Stimulated activated CD4-positive, alpha-beta T cell treated with anti-CD3 and anti-CD28 coated beads, TNF-alpha, amount 100 ng/mL, for 4 hours (primary cell): ENCODE measurements at places on chromosomes 6 and 20.

DNA sequence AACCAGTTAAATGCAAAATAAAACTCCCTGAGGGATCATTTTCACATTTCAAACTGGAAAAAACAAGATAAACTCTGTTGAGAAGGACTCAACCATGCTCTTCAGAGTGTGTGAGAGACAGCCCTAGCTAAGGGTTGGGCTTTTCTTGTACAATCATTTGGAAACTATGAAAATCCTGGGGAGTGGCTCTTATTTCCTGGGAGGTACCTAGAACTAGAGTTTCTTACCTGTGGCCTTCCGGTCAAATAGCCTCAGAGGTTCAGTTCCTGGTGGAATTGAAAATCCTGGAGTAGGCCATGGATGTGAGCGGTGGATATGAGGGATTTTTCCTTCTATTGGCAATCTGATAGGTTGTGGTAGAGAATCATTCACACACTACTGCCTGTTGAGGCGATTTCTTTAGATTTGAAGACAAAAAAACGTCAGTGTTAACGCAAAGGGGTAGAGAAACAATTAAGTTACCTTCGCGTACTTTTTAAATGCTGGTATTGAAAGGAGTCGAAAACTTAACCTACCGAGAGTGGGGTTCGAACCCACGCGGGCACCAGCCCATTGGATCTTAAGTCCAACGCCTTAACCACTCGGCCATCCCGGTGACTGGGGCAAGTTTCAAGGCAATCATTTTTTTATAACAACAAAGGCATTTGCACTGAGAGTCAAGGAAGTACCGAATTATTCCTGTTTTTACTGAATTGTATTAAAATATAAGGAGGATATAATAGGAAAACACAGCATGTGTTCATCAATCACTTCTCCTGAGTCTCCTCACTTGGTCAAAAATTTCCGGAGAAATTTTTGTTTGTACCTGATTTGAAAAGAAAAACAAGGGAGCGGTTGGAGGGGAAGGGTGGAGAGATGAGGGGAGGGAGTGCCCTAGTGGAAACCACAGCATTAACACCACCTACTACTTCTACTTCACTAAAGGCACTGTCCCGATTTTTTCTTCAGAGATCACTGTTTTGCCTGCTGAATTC is 191.3 kb downstream of the OR2B2 start:
- no peak for DNase-seq

DNA sequence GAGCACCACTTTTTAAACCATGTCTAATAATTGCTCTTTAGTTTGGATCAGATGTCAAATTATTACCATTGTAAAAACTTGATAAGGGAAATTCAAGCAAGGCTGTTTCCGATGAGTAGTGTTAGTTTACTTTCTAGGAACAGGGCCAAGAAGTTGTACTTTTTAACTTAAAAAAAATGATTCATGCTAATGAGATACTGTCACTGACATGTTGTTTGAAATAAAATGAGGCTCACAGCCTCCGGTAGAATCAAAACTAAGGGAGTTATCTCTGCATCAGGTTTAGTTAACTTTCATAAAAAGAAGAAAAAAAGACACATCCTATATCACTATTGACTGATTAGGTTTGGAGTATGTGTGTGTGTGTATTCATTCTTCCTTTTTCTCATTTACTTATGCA is 55.2 kb upstream of the SUPT3H start:
- DNase-seq, result no peak

DNA sequence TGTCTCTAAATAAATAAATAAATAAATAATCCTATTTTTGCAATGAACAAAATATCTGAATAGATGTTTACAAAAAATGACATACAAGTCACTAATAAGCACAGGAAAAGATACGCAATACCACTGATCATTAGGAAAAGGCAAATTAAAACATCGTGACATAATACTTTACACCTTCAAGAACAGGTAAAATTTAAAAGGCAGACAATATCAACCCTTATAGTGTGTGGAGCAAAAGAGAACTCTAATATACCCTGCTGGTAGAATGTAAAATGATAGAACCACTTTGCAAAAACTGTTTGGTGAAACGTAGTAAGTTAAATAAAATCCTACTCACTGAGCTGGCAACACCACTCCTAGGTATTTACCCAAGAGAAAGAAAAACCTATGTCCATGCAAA is 67.4 kb downstream of the ZMYND8 start:
- DNase-seq, result no peak

- DNase-seq, result no peak
These were observed 388.0 kb downstream of the GJA1 start for GRCh38 chr6:121823437-121823851.

DNA sequence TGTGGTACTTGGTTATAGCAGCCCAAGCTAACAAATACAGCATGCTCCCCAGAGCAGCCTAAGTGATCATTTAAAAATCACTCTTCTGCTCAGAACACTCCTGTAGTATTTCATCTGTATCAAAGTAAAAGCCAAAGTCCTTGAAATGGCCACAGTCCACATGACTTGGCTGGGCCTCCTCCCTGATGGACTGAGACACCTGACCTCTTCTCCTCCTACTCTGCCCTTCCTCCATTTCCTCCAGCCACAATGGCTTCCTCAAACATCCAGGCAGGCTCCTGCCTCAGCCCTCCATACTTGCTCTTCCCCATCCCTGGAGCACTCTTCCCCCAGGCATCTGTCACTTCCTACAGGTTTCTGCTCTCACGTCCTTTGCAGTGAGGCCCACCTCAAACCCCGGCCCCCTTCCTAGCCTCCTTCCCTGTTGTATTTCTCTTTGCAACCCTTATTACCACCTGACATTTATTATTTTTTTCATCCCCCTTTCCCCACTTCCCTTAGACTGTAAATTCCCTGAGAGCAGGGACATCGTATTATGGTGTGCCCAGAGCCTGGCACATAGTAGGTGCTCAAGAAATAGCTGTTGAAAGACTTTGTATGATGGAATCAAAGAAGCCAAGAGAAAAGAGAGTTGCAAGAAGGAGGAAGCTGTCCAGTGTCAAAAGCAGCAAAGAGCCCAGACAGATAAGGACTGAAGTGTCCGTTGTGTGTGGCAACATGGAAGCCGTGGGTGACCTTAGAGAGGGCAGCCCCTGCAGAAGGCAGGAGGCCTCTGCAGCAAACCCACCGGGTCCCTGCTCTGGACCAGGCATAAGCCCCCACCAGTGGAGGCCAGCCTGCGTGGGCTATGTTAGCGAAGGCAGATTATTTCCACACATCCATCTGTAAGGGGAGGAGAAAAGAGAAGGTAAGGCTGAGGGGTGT is 87.5 kb downstream of the TRERF1 start:
- DNase-seq, result no peak

DNA sequence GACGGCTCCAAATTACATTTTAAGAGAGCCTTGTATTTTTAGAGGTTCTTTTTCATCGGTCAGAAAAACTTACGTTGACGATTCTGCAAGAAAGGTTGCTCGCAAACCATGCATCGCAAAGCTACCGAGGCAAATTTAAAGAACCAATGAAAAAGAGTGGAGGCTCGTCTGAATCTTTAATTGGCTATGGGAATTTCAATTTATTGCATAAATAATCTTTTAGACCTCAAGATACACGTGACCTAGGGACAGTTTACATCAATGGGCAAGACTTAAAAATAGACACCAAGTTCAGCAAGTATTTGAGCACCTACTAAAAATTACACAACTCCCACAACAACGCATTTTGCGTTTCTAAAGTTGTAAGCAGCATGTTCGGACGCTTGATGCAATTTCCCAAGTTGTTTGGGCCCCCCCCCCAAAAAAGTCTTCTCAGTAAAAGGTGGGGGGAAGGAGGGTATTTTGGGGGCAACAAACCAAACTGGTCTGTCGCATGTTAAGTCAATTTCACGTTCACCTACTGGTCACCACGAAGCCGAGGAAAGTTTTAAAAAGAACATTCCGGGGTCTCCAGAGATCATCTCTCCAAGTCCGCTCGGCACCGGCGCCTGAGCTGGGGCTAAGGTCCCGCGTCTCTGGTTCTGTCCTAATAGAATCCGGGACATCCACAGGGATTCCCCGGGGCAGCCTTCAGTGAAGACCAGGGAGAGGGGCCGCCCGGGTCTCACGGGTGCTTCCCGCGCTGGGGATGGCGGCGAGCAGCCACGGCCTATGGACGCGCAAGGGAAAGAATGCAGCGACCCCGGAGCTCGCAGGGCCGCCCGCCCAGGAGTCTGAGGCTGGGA is 851 bp downstream of the SNX5 start:
- DNase-seq, result no peak

DNA sequence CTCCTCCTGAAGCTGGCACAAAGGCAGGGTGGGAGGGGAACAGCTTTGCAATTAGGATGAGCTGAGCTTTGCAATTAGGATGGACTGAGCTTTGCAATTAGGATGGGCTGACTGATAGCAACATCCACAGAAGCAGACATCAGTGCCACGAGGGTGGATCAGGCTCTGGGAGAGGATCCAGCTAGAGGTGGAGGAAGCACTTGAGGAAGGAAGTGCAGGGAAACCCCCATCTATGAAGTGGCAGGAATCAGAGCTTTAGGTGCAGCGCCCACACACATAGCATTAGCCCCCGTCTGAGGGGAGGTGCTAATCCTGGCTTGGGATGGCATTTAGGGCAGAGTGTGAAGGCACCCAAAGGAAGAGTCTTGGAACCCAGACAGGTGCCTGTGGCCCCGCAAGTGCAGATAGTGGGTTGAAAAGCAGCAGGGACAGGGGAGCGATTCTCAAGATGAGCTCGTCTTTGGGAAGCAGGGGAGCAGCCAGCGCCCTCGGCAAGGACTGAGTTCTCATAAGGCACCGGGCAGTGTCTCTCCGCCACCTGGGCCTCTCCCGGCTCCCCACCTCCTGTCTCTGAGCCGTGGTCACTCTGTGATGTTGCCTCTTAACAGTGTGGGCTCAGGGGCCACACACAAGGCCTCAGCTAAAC is 12.0 kb upstream of the THBS2 start:
- DNase-seq, result no peak
